ENCODE measurements at places on chromosomes 4 and X. TPM values are rescaled to one million over a fixed set of nuclear protein-coding genes. Genes with fewer than 3 reads are reported as not detected.

PNMA3 gene
- 1.9 TPM for total RNA-seq

GRIA3 gene
- total RNA-seq = 0.65 TPM

L1CAM gene
- total RNA-seq = 4.3 TPM

ASMTL gene
- 26.4 TPM for total RNA-seq

KDR gene
- 38.7 TPM for total RNA-seq

TBX22 gene
- total RNA-seq = not detected

MMRN1 gene
- 8.0 TPM for total RNA-seq

KIF4A gene
- total RNA-seq = 0.29 TPM

SGMS2 gene
- total RNA-seq = 27.5 TPM

S100P gene
- 1.9 TPM for total RNA-seq

NDST4 gene
- total RNA-seq = not detected

FAM47E gene
- total RNA-seq = 2.2 TPM

CT45A1 gene
- not detected for total RNA-seq

TMEM271 gene
- not detected for total RNA-seq

CFP gene
- total RNA-seq = 10.9 TPM

ITGB1BP2 gene
- 90.5 TPM for total RNA-seq

CLCN4 gene
- 22.2 TPM for total RNA-seq

FATE1 gene
- not detected for total RNA-seq

CENPE gene
- total RNA-seq = 0.71 TPM

RHOXF2 gene
- total RNA-seq = not detected

TCP11X2 gene
- not detected for total RNA-seq

GPR34 gene
- 22.0 TPM for total RNA-seq

MAGEA8 gene
- not detected for total RNA-seq

DCX gene
- total RNA-seq = not detected

HMGN5 gene
- 4.1 TPM for total RNA-seq

DUX4 gene
- total RNA-seq = not detected

ACTRT1 gene
- total RNA-seq = not detected

NAA11 gene
- not detected for total RNA-seq

RAI2 gene
- total RNA-seq = 23.8 TPM

LEF1 gene
- 1.3 TPM for total RNA-seq

CCDC158 gene
- total RNA-seq = 0.68 TPM

CYBB gene
- 75.1 TPM for total RNA-seq

SMR3B gene
- total RNA-seq = not detected

CFAP47 gene
- total RNA-seq = not detected

FGA gene
- 0.47 TPM for total RNA-seq

STBD1 gene
- 36.7 TPM for total RNA-seq

SLITRK2 gene
- 0.76 TPM for total RNA-seq

COX7B2 gene
- total RNA-seq = not detected

CPZ gene
- 2.2 TPM for total RNA-seq

SPATA4 gene
- total RNA-seq = 0.27 TPM

PTTG2 gene
- total RNA-seq = 0.89 TPM

CT45A2 gene
- not detected for total RNA-seq

NIPAL1 gene
- total RNA-seq = 1.5 TPM

SPANXN2 gene
- not detected for total RNA-seq

NUP62CL gene
- total RNA-seq = 1.3 TPM

SMIM10L2A gene
- total RNA-seq = 3.8 TPM

DOK7 gene
- 38.2 TPM for total RNA-seq

IQCM gene
- total RNA-seq = not detected

SOD3 gene
- 69.4 TPM for total RNA-seq

PCDH7 gene
- total RNA-seq = 1.5 TPM

PPP4R3C gene
- total RNA-seq = not detected

UGT2B11 gene
- not detected for total RNA-seq

LINC00632 gene
- 513 TPM for total RNA-seq

NALF2 gene
- 60.5 TPM for total RNA-seq
